Activated CD8-positive, alpha-beta memory T cell treated with anti-CD3 and anti-CD28 coated beads for 24 hours (primary cell): ENCODE measurements at places on chromosomes 1 and 21.

DNA sequence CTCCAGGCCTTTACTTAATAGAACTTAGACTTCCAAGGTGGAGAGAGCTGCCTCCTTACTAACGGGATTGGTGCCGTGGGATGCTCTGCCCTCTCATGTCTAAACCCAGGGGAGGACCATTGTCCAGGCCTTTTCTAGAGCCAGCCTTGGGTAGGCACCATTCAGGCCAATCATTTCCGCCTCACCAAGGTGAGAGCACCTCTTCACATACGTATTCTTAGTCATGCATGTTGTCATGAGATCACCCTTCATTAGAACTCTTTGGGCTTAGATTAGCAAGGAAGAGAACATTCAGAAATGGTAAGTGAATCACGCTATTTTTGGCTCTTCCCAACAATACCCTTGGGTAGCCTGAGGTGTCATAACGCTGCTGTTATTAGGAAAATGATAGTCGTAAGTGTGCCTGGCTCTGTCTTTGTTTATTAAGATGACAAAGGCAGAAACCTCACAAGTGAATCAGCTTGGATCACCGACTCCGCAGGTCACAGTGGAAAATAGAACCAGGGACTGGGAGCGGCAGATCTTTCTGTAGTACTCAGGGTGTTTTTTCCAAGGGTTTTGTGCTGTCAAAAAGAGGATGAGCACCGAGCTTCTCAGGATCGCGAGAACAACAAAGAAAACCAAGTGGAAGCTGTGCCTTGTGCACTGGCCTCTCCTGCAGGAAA is 55.0 kb downstream of the HUNK start:
- no peak for DNase-seq

DNA sequence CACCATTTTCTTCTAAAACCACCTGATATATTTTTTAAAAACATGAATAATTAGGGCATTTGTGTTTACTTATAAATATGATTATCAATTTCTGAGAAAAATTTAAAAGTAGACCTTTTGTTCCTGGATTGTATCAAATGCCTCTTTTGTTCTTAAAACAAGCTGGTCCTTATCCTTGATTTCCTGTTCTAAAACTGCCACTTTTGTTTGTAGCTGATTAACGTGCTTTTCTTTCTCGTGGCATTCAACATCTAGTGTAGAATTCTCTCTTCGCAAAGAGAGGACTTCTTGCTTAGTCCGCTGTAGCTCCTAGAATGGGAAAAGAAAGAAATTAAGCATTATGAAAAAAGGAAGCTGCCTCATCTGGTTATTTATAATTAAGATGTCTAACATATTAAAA is 25.0 kb downstream of the SASS6 start:
- DNase-seq, result no peak

GRCh38 chr1:183885142-183885735 is 80.3 kb downstream of the RGL1 start:
- no peak for DNase-seq

DNA sequence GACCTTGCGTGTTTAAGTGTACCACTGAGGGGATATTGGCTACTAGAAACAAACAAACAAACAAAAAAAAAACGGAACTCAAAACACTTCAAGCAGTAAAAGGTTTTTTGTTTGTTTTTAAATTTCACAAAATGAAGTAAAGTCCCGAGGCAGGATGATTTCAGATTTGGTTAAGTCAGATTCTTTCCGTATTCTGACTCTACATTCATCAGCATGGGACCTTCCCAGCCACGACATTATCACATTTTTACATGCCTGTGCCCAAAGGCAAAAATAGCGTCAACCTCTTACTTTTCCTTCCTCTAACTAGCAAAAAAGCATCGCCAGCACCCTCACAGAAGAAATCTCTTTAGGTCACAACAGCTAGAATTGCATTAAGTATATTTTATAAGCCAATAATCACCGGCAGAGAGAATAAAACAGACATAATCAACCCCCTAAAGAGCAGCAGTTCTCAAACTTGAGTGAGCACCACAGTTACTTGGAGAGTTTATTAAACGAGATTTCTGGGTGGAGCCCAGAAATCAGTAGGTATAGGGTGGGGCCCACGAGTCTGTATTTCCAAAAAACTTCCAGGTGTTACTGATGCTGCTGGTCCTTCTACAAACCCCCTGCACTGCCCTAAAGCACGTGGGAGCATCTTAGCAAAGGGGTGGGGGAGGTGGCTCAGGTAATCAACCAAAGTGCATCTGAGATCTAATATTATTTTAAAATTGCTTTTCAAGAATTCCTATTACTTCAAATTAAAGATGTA is 227.6 kb downstream of the RGS7 start:
- DNase-seq, result no peak

GRCh38 chr1:190478149-190479049 is 735 bp upstream of the BRINP3 start:
- no peak for DNase-seq

GRCh38 chr1:185483664-185484450 is 166.8 kb upstream of the IVNS1ABP start:
- DNase-seq, result no peak

- DNase-seq, result no peak
These were observed 64.5 kb downstream of the EPS15 start for GRCh38 chr1:51454554-51454953.
